CD4-positive, alpha-beta T cell treated with Interleukin-21 for 1 hour (primary cell): ENCODE measurements at places on chromosomes 2 and 18.

DNA sequence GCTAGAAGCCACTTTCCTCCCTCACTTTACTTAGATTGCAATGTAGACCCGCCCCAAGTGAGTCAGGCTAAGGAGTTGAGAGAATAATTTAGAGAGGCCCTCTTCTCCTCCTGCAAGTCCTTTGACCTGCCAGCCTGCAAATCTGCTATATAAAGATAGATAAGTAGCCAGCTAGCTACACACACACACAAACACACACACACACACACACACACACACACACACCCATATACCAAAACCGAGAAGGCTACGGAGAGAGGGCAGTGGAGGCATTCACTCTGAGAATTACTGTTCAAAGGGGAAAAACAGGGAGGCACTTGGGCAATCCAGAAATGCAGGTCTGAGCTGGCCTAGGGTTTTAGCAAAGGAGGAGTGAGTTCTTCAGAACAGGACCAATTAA is 23.0 kb upstream of the SMAD7 start:
- no peak for DNase-seq

DNA sequence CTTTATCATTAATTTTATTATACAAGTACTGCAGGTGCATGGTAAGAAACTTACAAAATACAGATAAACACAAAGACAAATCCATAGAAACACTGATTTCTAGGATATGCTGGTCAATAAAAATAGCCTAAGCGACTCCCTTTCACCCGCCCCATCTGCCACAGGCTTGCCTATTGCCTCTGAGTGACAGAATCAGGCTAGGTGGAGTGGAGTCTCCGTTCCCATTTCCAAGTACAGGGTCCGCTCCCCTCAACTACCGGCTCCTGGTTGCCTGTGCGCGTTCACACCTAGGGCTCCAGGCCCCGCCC is 201 bp upstream of the TRAPPC12 start:
- DNase-seq = no peak

DNA sequence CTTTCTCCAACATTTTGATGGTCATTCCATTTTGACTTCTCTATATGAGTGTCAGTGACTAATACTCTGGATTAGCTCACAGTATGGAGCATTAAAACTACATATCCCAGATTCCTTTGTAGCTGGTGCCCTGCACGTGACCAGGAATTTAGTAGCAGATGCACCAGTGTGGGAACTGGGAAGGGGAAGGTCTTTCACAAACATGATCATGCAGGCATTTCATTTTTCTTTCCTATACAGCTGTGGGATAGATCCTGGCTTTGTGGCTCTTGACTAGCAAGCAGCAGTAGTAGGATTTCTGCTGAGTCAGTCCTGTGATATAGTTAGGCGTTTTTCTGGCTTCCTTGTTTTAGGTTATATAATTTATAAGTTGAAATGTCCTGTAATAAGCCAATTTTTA is 971.0 kb upstream of the CDH2 start:
- DNase-seq = no peak

DNA sequence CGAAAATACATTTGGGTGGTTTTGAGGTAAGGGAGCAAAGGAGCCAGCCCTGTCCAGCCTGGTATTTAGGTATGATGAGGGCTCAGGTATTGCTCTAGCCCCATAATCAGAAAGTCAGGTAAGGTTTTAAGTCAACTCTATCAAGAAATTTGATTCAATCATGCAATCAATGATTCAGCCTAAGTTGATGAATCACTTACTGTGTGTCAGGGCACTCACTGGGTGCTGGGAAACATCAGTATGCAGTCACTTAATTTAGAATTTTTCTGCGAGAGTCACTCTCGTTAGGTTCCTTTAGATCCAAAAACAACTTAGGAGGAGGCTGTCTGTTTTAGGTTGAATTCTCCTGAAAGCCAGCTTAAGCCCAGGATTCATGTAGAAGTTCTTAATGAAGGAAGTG is 17.7 kb upstream of the SERPINB2 start:
- no peak for DNase-seq

DNA sequence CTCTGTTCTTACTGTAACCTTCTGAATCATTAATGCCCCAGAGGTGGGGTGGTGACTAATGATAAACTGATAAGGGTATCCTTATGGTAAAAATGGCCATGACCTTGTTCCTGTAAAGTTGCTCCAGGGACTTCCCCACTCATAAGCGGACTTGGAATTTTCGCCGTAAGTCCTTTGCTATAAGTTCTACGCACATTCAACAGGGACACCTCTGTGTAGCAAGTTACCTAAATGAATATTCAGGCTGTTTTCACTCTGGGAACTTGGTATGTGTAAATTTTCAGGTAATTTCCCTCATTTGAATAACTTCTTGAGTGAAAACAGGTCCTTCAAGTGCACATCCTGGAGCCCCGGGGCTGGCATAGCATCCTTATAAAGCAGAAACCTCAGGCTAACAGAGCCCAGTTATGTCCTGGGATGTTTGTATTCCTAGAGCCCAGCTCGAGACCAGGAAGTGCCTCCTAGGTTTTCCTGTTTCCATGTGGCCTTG is 9.4 kb upstream of the AGFG1 start:
- no peak for DNase-seq

DNA sequence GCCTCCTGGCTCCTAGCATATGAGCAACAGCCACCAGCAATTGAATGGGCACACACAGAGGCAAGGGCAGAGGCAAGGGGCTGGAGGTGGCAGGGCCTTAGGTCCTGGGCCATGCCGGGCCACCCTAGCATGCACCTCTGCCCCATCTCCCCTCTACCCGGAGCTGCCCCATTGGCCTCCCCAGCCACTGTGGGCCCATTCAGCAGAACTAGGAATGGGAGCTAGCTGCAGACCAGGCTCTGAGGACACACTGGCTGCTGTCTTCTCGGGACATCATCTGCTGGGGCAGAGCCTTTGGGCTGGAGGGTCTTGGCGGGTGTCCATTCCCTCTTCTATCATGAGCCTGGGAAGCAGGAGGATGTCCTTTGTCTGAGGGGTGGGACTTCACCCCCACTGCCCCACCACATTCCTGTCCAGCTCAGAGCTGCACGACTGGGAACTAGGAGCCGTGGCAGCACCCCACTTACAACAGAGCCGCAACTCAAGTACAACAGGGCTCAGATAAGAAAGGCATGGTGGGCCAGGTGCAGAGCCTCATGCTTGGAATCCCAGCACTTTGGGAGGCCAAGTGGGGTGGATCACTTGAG is 800 bp downstream of the VIL1 start:
- no peak for DNase-seq

DNA sequence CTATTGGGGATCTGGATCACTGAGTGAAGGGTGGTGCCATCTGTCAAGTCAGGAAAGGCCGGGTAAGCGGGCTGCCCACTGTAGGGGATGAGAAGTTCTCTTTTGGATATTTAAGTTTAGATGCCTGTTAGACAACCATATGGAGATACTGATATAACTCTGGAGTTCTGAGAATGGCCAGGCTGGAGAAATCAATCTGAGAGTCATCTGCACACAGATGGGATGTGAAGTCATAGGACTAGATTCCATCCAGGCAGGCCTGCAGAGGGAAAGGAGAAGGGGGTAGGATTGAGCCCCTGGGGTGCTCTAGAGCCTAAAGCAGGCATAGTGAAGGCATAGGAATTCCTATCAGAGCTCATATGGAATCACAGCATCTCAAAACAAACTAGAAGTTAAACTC is 30.1 kb downstream of the SPRED2 start:
- no peak for DNase-seq

DNA sequence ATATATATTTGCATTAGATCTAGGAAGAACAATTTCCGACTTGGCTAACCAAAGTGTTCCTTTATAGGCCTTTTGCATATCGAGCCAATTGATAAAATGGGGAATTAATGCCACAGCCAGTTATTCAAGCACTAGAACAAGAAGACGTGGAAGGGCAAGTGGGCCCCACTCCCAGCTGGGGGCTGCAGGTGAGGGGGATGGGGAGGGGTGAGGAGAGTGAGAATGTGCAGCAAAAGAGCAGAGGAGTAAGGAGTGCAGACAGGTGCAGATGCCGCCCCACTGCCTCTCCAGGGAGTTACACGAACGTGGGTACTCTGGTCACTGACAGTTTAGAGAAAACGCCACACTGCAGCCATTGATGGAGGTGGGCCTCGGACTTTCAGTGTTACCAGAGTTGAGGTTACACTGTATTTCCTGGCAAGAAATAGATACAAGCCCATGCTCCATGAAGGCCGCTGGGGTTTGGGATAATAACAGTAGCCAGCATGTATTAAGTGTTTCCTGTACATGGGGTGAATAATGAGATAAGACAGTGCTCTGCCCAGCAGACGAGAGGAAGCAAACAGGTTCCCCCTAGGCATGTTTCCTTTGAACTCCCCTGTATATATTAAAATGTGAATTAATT is 40.9 kb downstream of the GORASP2 start:
- DNase-seq = no peak

- peak; percentile 17 for DNase-seq
Measured at GRCh38 chr2:76197842-76198448, 487.2 kb upstream of the GCFC2 start.

DNA sequence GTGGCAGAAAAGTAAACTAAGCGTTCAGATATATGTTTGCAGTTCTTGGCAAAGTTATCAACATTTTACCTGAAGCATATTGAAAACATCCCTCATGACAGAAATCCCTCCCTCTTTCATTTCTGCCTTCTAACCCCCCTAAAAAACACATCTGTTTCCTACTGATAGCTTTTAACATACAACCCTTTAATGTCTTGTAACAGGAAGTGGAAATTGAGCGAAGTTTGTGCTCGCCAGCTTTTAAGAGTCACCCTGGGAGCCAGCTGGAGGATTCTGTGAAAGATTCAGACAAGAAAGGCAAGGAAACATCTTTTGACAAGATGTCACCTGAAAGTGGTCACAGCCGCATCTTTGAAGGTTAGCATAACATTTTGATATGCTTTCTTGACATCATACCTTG is 247.4 kb downstream of the XIRP2 start:
- DNase-seq = no peak

DNA sequence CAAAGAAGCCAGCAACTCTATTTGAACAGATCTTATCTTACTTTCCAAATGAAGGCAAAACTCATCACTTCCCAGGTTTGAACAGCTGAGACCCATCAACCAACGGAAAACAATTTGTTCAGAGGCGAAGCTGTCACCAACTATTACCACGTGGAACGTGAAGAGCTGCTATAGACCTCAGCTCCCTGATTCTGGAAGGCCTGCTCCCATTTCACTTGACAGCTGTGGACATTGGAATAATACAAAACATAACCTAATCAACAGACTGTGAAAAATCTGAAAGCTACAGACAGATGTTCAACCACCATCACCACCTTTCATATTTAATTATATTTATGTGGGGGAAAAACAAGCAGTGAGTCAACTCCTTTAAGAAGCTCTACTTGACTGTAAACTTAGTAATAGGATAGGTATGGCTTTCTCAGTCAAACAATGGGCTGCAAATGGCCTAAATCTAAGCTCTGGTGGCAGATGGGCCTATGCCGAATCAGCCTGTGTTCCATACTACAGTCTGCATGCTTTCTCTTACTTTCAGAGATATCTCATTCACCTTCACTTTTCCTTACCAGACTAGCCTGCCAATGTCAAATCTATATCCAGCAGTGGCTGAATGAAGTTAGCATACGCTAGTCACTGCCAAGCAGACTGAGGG is 896.4 kb downstream of the TDRD15 start:
- no peak for DNase-seq

GRCh38 chr2:66968946-66969345 is 428.2 kb upstream of the ETAA1 start:
- no peak for DNase-seq

GRCh38 chr18:37787452-37787851 is 221.9 kb upstream of the CELF4 start:
- DNase-seq = no peak

GRCh38 chr2:68755071-68755470 is 20.5 kb downstream of the ARHGAP25 start:
- no peak for DNase-seq

DNA sequence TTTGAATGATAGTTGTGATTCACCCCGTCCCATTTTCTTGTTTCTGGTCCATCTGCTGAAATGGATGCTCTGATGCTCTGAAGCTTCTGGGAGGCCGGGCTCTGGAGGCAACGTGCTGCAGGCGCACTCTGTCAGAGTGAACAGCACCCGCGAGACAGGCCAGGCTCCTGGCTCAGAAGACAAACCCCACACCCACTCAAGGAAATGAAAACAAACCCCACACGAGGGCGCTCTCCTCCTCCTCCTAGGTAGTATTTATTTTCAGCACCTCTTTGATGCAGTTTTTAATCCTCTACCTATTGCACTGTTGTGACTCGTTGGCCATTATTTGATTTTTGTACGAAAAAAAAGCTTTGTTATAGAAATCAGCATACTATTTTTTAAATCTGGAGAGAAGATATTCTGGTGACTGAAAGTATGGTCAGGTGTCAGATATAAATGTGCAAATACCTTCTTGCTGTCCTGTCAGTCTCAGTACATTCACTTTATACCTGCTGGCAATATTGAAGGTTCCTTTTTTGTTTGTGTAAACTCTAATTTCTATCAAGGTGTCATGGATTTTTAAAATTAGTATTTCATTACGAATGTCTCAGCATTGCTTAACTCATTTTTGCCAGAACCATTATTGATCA is 10.3 kb upstream of the CHST10 start:
- DNase-seq = peak; percentile 54

- DNase-seq = no peak
Measured at GRCh38 chr18:44548291-44549221, 132.1 kb upstream of the SETBP1 start.

DNA sequence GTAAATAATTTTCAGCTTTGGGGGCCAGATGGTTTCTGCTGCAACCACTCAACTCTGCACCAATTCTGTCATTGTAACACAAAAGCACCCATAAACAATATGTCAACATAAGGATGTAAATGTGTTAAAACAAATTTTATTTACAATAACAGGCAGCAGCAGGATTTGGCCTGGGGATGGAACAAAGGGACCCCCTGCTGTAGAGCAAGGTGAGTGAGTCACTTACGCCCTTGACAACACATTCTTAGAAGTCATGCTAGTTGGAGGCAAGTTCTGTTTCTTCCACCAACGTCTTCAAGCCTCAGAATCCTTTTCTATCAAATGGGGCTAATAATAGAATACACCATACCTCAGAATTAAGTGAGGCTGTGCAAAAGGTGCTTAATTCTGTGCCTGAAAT is 610.2 kb upstream of the SYT4 start:
- no peak for DNase-seq

DNA sequence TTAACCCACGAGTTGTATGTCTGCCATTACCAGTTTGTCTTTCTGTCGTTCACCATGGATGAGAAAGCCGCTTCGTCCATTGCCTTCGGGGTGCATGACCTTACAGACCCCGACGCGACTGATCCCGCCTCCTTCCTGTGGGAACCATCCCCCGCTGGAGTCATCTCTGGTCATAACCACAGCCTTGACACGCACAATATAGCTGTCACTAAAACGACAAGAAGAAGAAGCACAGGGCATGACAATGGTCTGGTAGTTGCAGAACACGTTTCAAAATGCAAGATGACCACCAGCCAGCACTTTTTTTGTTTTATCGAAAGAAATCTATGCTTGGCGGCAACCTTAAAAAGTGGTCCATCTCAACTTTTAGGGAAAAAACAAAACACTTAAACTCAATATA is 87.7 kb downstream of the SPRED2 start:
- no peak for DNase-seq

DNA sequence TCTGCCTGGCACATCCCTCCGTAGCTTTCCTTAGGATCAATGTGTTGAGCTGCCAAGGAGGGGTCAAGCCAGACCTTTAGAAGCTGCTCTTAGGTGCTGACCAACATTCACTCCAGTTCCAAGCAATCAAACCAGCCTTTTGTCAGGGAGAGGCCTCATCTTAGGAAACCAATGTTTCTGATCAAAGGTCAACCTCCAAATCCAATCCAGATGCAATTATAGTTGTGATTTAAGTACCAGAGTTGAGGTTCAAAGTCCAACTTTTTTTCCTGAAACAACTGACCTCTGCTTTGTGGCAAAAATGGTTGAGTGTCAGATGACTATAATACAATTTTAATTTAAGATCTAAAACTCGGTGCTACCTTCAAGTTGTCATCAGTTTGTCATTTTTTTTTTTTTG is 303.4 kb downstream of the ALK start:
- no peak for DNase-seq
